ELF-1 (cell line): ENCODE measurements at places on chromosomes 1 and 21.

GRCh38 chr1:43854473-43854872 is 79.1 kb upstream of the ARTN start:
- DNase-seq, result no peak

GRCh38 chr21:40752125-40752524 is 94.8 kb downstream of the DSCAM start:
- peak; percentile 14 for DNase-seq

DNA sequence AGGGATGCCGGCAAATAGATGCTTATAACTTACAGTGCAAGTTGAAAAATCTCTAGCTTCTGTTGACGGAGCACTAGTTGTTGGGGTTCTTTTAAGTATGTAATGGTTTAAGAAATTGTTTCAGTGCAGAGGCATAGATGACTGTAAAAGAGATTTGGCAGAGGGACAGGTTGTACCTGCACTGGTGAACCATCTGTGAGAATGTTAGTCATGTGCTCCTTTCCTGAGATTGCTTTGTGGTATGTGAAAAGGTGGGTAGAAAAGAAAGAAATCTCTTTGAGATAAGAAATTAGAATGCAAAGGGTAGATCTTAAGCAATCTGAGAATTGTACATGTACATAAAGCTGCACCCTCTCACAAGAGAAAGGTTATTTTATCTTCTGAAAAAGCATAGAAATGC is 19.4 kb downstream of the ZBTB37 start:
- DNase-seq, result no peak

DNA sequence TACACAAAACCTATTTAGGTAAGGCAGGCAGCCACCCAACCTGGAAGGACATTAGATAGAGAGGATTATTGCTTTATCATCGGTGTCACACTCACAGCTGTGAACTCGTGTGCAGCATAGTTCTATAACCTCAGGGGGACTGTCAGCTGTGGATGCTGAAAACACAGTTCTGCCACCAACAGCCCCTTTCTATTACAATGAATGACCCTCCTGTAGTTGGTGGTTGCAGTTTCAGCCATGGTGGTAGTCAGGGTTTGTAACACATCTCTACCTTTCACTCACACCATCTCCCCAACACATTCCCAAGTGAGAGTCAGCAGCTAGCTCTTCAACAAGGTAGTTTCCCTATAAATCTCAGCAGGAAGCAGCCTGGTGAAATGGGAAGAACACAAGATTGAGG is 136.8 kb downstream of the ZC3H11B start:
- DNase-seq, result no peak

GRCh38 chr1:207647671-207648333 is 2.9 kb downstream of the CR1L start:
- no peak for DNase-seq

GRCh38 chr1:6357243-6357936 is 36.2 kb downstream of the ACOT7 start:
- peak; percentile 61 for DNase-seq

DNA sequence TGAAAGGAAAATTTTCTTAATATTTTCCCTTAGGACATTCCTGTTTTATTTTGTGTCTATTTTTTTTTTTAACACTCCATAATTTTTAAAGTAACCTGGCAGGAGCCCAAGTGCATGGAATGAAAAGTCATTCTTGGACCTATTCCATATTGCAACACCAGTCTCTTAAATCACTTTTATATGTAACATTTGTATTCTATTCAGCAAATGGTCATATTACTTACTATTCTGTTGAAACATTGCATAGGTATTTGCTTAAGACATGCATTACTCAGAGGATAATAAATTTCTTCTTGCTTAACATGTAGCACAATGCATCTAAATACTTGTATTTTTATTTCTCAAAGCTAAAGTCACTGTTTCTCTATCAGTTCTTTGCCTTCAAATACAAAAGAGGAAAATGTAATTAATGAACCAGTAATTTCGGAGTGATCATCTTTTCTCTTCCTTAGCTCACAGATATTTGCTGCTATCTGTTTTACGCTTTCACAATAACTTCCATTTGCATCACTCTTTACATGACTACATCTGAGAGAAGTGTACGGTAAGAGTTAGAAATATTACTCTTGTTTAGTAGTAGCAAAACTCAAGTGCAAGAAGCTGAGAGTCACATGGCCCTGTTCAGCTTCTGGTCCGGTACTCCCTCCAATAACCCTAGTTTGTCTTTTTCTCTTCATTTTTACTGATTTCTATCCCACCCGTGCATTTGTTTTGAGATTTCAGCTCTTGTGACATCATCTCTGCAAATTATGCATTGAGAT is 394.8 kb downstream of the USP25 start:
- no peak for DNase-seq

- no peak for DNase-seq
These were observed 20.7 kb downstream of the PPP1R15B start for GRCh38 chr1:204390751-204391466.

GRCh38 chr1:226309398-226310244 is 657 bp upstream of the LIN9 start:
- peak; percentile 65 for DNase-seq

- DNase-seq, result no peak
These were observed 15.7 kb downstream of the TFF3 start for GRCh38 chr21:42299324-42300044.

GRCh38 chr21:43703035-43703880 is 15.7 kb upstream of the PDXK start:
- peak; percentile 75 for DNase-seq

DNA sequence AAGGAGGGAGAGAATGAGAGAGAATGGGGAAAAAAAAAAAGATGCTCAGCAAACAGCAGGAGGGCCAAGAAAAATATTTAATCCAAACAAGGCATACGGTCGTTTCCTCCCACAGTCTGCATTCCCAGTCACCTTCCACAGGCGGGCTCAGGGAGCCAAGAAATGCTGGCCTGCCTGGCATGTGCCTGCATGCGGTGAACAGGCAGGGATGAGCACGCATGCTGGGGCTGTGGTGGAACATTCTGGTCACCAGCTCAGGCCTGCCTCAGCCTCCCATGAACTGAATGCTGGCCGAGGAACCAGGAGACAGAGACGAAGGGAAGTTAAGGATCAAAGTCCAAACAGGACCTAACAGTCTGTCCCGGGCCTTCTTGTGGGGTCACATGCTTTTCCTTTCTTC is 335.3 kb downstream of the ASTN1 start:
- DNase-seq, result no peak

GRCh38 chr1:12593621-12594066 is 24.4 kb downstream of the DHRS3 start:
- DNase-seq, result no peak

DNA sequence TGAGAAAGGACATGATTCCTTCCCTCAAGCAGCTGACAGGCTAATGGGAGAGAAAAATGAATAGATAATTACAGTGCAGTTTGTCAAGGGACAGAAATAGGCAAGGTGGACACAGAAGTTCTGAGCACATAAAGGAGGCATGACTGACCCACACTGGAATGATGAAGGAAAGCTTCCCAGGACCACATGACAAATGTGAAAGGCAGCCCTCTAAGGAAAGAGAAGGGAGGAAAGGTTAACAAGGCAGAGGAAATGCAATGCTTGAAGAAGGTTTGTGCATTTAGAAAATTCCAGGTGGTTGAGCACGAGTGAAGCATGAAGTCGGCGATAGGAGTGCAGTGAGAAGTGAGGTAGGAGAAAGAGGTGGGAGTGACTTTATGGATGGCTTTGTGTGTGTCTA is 37.4 kb downstream of the LAMC2 start:
- DNase-seq, result no peak

DNA sequence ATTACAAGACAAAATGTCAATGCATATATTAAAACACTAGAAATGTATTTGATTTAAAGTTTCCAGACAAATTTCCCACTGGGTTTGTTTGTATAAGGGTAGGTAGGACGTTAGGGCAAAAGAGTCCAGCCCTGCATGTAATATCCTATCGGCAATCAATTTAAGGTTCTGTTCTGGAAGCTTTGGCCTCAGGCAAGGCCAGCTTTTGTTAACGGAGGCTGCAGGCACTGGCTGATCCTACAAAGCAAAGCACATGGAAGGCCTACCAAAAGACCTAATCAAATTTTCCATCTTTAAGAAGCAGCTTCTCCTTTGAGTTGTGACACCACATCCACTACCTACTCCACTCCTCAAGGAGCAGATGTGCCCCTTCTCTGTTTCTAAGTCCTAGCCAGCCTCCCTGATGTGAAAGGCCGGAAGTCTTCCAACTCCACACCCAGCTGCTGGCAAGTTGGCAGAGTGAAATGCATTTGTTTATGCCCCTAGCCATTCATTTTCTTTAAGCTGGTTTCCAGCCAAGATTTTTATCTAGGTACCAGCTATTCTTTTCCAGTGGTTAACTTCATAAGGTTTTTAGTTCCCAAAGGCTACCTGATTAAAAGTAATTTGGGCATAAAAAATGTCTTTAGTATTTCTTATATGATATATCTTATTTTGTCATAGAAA is 452.6 kb downstream of the PTBP2 start:
- DNase-seq, result peak; percentile 20

- DNase-seq, result no peak
These were observed 353.6 kb downstream of the BRINP3 start for GRCh38 chr1:190124068-190124467.

GRCh38 chr21:41054018-41054578 is 113.9 kb upstream of the BACE2 start:
- DNase-seq, result no peak

DNA sequence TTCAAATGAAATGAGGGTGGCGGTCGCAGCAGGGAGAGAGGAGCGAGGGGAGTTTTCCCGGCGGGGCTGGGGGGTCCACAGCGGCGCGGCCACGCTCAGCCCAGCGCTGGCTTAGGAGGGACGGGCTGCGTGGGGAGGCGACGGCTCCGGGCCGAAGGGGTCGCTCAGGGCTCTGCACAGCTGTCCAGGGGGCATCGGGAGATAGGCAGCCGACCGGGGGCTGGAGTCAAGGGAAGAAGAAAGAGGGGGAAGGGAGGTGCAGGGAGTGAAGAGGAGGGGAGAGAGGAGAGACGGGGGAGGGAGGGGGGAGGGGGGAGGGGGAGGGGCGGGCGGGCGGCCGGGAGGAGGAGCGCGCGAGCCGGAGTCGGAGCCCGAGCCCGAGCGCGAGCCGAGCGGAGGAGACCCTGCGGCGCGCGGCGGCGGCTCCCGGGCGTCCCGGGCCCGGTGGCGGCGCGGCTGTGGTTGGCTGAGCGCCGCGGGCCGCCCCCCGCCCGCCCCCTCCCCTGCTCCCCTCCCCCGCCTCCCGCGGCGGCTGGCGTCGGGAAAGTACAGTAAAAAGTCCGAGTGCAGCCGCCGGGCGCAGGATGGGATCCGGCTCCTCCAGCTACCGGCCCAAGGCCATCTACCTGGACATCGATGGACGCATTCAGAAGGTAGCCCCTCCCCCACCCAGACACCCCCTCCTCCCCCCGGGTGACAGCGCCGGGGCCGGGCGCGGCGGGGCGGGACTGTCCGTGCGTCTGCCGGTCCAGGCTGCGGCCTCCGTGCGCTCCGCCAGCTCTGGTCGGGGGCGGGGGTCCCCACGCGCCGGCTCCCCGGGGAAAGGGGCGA is at the start of gene PDE9A:
PDE9A (plus strand) TSS at position 391 of the 831 bp plus-strand sequence; CDS start at position 585, 194 bp downstream.
- peak; percentile 34 for DNase-seq

GRCh38 chr1:16164213-16165072 is 8.6 kb upstream of the EPHA2 start:
- no peak for DNase-seq

GRCh38 chr1:178284058-178284457 is 190.2 kb downstream of the RASAL2 start:
- no peak for DNase-seq

DNA sequence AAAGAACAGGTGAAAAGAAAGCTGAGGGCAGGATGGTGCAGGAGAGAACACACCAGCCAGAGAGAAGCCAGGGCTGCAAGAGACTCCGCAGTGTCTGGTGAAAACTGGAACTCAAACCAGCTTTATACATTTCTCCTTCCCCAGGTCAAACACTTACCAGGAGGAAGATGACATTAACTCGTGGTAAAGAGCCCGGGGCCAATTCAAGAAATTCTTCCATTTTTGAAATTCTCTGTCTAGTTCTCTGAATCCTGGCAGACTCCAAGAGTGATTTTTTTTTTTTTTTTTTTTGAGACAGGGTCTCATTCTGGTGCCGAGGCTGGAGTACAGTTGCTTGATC is 25.8 kb upstream of the SIPA1L2 start:
- DNase-seq, result no peak

- DNase-seq, result no peak
These were observed 293.3 kb downstream of the DISC1 start for GRCh38 chr1:231919886-231920285.

DNA sequence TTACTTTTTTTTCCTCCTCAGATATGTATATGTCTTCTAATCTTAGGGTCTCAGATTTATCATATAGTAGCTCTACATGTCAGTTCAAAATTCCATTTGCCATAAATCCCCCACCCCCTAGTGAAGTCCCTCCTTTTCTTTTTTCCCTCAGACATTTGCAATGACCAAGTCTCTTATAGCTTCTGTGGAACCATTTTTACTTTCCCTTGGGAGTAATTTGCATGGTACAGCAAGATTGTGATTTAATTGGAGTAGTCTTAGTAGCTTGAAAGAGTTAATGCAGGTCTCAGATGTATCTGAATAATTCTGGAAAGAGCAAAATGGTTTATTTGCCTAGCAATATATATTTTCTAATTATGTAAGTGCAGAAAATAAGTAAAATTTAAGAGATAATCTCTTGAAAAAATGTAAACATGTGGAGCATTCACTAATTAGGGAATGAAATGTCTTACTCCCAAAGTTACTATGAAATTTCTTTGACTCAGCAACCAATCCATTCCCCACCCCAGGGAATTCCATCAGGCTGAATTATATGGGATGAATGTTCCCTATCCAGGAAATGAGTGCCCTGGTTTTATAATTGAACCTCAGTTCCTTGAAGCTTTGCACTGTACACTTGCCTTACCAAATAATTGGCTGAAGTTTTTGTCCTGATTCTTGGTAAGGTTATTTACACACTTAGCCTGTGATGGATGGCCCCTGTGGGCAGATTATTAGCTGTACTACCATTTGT is 267.0 kb downstream of the DNM3 start:
- DNase-seq, result no peak

- DNase-seq, result no peak
These were observed 92.3 kb upstream of the ESRRG start for GRCh38 chr1:216815260-216816131.

DNA sequence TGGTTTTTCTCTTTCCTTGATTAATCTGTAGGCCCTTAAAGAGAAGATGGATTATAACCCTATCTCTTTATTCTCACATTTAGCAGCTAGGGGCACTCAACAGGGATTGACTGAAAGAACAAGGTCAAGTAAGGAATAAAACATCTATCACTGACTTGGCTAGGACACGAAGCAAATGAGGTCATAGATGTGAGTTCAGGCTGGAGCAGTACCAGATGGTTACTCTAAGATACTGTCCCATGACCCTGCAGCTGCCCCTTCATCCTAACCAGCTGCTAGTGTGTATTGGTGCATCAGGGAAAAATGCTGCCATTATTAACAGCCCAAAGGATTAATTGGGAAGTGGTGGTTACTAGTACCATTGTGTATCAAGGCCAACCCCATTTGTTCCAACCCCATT is 221.9 kb downstream of the CTH start:
- DNase-seq, result no peak
